ENCODE measurements at places on chromosomes 5 and 9.

GRCh38 chr5:118326481-118327045 is 661.8 kb downstream of the DTWD2 start:
- DNase-seq: no peak

DNA sequence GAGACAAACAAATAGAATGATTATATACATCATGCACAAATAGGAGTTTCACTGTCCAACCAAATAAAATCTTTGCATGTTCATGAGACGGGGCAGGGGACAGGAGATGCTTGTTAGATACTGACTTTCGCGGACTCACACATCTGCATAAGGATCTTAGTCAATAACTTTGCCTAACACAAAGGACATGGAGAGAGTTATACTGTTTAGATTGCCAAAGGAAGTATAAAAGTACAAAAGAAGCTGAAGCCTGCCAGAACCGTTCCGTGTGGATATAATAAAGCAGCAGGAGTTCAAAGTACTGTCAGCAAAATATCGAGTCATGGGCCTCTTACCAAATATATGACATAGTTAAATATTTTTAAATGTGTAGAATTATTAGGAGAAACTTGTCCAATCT is 1148.4 kb downstream of the EFNA5 start:
- DNase-seq: no peak

GRCh38 chr5:92580814-92581213 is 1000.2 kb downstream of the NR2F1-AS1 start:
- DNase-seq: no peak

DNA sequence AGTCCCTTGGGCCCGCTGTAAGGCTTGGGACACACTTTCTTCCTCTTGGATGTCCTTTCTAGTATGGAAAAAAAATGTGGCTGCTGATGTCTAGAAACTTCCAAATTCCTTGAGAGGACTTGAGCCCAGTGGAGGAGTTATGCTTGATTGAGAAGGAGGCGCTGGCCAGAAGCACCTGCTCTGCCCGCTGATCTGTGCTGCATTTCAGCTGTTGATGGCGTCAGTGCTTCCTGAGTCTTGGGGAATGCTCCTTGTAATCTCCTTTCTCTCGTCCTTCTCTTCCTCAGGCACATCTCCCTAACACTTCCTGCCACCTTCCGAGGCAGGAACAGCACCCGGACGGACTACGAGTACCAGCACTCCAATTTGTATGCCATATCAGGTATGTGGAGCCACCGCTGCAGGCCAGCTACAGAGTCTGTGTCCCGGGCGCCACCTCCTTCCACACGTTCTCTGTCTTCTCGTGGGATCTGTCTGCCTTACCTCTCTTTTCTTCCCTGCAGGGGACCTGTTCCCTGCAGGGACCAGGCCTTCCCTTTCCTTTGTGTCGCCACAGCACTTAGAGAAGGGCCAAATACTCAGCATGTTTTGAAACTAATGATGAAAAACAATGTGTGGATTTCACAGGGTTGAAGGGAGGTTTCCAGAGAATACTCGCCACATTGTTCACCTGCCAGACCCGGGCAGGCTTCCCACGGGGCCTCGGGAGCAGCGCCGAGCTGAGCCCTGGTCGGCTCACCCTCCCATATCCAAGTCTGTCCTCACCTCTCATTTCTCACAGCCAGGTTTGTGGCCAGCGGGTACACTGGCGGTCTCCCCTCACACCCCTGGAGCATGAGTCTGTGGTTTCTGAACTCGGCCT is 95.2 kb downstream of the MVB12B start:
- DNase-seq: no peak

GRCh38 chr5:42927730-42928129 is 112.4 kb downstream of the ANXA2R start:
- DNase-seq: no peak

DNA sequence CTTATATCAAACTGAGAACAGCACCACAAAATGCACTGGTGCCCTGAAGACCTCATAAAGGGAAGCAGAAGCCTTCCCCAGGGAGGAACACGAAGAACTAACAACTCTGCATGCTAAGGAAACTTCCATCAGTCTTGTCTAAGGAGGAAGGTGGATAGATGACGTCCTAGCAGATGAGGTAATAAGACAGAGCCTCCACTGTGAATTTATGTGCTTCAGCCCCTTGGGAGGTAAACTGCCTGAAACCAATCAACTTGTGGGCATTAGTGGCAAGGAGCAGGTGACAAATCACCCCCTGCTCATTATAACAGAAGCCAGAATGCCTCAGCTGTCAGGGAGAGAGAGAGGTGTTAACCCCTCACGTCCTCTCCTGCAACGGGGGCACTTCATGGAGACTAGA is 48.9 kb upstream of the SPIN1 start:
- no peak for DNase-seq
